ENCODE measurements at places on chromosomes 5 and 9.

DNA sequence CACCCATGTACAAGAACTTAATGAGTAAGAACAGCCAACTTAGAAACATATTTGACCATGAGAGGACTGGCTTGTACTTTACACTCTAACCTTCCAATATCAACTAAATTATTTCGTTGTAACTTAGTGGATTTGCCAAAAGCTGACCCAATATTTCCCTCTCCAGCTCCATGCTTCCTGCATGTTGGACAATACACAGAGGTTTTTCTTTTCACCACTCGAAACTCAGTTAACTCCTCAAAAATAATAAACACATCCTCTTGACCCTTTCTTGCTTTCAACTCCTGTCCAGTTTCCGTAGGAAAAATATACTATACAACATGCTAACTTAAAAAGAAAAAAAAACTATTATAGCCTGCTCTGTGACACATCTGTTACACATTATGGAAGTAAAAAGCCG, 188.9 kb downstream of the MPDZ start:
- H3K4me1 ChIP-seq: no peaks in the 10 kb centered on the region
- no peaks in the 10 kb centered on the region for H3K36me3 ChIP-seq
- DNase-seq: no peak

DNA sequence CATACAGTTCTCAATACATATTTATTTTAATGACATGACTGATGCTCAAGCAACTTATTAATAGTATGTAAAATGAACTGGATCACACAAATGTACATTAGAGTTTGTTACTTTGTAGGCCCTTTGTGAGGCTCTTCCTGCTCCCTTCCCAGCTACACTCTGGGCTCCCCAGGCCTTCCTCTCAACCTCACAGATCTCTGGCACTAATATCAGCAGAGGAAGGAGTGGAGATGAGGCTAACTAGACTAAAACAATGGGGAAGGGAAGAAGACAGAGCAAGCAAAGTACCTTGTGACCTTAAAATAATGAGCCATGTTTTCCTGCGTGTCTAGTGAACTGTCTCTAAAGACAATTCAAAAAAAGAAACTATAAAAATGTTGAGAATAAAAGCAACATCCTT, 30.3 kb upstream of the TEK start:
- no peak overlapping the region for H3K4me3 ChIP-seq
- no peaks in the 10 kb centered on the region for H3K4me1 ChIP-seq

DNA sequence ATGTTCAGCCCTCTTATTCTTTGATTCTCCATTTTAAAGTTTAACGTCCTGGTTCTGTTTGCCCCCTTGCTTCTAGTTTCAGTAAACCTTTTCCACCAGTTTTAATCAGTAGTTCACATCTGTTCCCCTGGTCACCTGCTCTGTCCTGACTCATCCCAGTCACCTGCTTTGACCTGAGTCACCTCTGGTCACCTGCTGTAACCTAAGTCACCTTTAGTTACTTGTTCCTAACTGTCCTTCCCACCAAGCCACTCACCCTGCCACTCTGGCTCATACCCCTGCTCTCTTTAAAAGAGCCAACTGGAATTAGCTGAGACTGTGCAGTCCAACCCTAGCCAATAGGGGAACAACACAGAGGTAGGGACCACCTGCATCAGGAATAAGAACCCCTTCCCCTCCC, 43.0 kb downstream of the SEMA6A start:
- no peak overlapping the region for H3K27ac ChIP-seq
- no peaks in the 10 kb centered on the region for H3K36me3 ChIP-seq
- no peak for DNase-seq
- no peaks in the 10 kb centered on the region for H3K4me1 ChIP-seq
- H3K27me3 ChIP-seq: no peaks in the 10 kb centered on the region

GRCh38 chr9:131114084-131114535, 11.3 kb upstream of the NUP214 start:
- peaks cover 5% of the 10 kb centered on the region for H3K27me3 ChIP-seq
- no peaks in the 10 kb centered on the region for H3K36me3 ChIP-seq
